ENCODE measurements at places on chromosomes 11 and 22.

DNA sequence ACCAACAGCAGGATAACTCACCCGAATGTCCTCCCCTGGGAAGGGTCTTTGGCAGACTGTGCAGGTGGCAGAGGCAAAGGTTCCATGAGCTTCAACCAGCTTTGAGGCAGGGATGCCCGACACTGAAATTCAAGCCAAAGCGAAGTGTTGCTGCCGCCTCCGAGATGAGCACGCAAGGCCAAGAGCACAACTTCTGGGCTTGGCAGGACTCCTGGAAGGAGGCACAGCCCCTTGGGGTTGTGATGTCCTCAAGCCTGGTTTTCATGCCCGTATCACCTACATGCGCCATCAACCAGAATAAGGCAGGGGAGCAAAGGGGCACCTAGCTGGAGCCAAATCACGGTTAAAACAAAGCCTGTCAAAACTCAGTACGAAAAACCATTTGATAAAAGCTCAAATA, 5.7 kb downstream of the SIRT3 start:
- no peak for DNase-seq

DNA sequence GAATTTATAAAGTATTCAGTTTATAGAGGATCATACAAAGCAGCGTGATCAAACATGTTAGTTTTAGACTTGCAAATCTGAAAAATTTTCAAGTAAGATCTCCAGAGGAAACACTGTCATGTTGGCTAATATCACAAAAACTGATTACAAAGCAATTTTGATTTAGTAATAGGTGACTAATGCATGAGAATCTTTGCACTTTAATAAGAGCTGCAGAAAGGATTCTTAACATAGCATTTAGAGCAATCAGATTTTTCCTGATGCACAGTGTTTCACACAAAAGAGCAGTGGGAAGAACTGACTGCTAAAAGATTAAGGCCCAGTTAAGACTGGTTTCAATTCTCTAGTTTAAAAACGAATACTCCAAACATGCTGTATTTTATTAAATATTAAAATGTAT, 321.2 kb downstream of the GUCY1A2 start:
- DNase-seq, result no peak

DNA sequence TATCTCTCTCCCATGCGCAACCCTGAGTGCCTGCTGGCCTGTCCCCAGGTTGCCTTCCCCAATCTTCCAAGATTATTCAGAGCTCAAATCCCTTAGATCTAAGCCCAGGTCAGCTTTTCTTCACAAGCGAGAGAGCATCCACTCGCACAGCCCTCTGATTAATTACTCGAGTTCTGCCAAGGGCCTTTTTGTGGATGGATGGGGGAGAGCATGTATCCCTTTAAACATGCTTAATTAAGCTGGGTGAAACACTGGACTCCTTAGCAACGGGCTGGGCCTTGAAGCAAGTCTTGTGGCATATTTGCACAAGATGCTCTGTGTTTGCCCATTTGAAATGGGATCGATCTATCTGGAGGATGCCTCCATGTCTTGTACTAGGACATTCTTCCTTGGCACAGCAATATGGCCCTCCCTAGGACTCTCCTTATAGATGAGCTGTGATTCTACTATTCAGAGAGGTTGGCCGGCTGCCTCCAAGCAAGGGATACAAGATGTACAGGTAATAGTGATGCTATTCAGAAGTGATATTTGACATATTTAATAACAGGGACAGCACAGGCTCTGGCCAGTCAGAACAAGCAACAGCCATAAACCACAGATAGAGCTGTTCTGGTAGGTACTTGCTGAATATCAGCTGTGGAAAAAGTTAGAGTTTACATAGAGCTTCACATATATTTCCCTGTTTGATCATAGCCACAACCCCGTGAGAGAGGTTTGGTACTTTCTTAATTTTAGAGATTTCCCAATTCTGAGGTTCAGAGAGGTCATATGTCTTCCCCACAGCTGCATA, 125.6 kb downstream of the CSNK2A3 start:
- no peak for DNase-seq

GRCh38 chr11:122882189-122882856, at the start of gene JHY:
Gene JHY (plus strand): TSS chr11:122882759. CDS start chr11:122885850, 3,091 bp downstream.
- DNase-seq, result peak; percentile 78

DNA sequence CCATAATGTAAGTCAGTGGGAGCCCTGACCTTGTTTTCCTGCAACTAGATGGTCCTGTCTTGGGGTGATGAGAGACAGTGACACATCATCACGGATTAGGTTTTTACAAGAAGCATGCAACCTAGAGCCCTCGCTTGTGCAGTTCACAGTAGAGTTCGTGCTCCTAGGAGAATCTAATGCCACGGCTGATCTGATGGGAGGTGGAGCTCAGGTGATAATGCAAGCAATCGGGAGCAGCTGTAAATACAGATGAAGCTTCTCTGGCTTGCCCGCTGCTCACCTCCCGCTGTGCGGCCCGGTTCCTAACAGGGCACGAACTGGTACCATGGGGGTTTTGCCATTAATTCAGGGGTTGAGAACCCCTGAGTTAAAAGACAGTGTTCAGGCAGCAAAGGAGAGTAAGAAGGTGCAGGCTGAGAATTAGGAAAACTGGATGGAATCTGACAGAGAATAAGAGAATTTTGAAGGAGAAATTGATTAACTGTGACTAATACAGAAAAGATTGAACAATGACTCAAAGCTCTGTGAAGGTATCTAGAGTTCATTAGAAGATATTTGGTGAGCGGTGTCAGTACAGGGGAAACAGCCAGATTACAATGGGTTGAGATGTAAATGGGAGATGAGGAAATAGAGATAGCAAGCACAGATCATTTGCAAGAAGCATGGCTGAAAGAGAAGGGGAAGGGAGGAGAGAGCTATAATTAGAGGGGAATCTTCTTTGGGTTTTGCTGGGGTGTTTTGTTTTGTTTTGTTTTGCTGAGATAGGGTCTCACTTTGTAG, 21.0 kb downstream of the WEE1 start:
- DNase-seq, result no peak

DNA sequence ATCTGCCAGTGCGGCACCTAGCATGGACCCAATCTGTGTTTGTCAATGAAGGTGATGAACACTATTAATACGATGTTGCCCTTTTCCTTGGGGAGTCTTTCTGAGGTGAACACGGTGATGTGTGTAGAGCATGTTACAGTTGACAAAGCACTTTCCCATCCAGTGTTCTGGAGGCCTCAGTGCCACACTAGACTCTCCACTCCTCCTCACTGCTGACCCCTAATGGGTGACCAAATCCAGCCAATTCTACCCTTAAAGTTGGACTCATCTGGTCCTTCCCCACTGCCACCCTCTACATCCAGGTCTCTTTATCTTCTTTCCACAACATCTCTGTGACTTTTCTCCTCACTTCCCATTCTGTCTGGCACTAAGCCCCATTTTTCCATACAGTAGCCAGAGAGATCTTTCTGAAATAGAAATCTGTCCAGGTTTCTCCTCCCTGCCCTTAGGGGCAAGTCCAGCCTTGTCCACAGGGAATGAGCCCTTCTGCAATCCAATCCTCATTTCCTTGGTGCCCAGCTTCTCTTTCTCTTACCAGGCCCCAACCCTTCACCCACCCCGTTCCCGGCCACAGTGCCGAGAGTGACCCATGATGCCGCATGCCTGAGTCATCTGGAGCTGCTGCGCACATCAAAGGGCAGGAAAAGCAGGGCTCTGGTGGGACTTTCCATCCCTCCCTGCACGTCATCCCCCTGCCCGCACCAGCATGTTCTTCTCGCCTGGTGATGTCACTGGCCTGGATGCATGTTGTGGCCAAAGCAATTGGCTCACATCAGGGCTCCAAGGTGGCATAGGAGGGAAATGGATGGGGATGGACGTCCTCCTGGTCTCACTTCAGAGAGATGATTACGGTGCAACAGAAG, 64.2 kb downstream of the RASSF10 start:
- no peak for DNase-seq

GRCh38 chr22:39959640-39960447, at the start of gene TMA7B:
Gene TMA7B (plus strand): TSS chr22:39960397. CDS start chr22:39964375, 3,978 bp downstream.
- DNase-seq, result peak; percentile 59

DNA sequence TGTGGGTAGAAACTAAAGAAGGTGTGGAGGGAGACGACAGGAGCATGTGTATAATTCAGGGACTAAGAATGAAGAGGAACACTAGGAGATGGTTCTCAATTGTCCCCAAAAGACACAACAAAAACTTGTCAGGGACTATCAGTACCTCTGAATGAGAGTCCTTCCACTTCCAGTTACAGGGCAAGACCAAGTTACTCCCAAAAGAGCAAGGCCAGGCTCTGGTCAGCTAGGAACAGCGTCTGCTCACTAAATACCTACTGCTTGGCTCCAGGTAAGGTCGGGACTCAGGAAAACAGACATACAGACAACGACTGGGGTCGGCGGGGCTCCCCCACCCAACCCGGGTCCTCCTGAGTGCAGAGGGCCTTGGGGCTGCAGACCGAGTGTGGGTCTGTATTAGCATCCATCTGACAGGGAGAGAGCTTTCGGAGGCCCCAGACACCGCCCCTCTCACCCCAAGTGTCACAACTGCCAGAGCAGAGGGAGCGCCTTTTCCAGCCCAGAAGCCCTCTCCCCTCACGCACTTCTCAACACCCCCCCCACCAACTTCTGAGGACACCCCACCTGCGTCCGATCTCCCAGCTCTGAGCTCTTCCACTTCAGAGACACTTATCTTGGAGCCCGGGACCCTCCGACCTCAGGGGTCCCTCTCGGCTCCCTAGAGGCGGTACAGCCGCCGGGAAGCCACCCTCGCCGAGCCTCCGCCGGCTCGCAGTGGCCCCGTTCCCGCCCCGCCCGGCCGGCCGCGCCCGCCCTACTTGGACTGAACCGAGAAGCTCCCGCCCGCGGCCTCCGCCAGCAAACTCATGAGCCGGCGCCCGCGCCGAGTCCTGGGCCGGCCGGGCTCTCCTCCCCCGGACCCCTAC, 522 bp downstream of the RHOG start:
- DNase-seq, result peak; percentile 51
